ENCODE measurements at places on chromosomes 1 and 21.
A peak's percentile ranks its signal among the peaks of the same experiment; 100 is the strongest.

DNA sequence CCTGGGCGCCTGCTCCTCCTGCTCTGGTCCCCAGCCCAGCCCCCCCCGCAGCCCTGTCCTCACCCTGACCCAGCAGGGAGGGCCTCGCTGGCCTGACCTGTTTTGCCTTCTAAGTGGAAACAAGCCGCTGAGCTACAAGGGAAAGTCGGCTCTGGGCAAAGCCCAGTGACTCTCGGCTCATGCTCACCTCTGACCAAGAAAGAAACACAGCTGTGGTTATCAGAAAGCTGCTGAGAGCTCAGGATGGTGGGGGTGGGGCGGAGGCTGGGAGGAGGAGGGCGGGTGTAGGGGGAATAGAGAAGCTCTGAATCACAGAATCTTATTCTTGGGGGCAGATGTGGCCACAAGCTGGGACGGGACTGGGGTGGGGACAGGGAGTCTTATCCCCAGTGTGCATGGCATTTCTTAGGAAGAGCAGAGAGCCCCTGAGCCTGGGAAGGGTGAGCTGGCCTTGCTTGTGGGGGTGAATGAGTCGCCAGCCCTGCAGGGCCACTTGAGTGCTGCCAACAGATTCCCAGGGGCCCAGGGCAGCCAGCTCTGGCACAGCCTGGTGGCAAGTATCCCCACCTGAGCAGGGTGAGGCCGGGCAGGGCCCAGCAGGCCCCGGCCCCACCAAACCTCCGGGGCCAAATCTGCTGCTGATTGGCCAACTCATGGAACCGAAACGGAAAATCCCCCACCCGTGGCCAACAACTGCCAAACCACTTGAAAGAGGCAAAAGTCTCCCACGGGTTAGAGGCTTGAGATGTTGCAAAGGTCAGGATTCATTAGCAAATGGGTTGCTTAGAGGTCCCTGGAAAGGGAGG is 120.6 kb downstream of the SPSB1 start:
- H3K4me1 ChIP-seq, result peaks cover 55% of the 10 kb centered on the region
- peak overlapping the region; percentile 26 for H3K4me3 ChIP-seq
- H3K36me3 ChIP-seq, result no peaks in the 10 kb centered on the region
- H3K27ac ChIP-seq, result peak overlapping the region; percentile 90
- DNase-seq, result peak; percentile 89
- no peaks in the 10 kb centered on the region for H3K27me3 ChIP-seq

- H3K27me3 ChIP-seq, result no peaks in the 10 kb centered on the region
- H3K36me3 ChIP-seq, result no peaks in the 10 kb centered on the region
- no peak for DNase-seq
- peaks cover 6% of the 10 kb centered on the region for H3K4me1 ChIP-seq
- peak overlapping the region; percentile 71 for H3K27ac ChIP-seq
Observed at GRCh38 chr1:23019863-23020625, 776 bp downstream of the KDM1A start.

GRCh38 chr1:159430985-159431384 is 1.0 kb upstream of the OR10J4 start:
- no peak overlapping the region for H3K27ac ChIP-seq
- no peak for DNase-seq
- no peaks in the 10 kb centered on the region for H3K4me1 ChIP-seq
- no peak overlapping the region for H3K4me3 ChIP-seq

DNA sequence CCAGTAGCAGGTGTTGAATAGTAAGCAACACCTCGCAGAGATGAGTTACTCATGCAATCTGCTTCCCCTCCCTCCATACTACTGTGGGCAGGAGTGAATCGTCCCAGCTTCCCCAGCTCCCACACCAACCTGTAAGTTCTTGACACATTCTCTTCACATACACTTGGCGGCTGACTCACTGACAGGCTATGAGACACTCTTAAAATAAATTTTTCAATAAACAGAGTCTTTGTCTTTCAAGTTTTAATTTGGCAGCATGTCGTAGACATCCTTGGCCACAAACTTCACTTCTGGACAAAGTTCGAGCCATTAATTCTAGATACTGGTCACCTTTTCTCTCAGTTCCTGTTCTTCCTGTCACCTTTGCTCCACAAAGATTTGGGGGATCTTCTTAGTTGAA is 290.7 kb downstream of the TM2D1 start:
- H3K27me3 ChIP-seq, result no peaks in the 10 kb centered on the region
- H3K4me3 ChIP-seq, result no peak overlapping the region
- no peak for DNase-seq
- peaks cover 3% of the 10 kb centered on the region for H3K4me1 ChIP-seq

- H3K36me3 ChIP-seq, result no peaks in the 10 kb centered on the region
- DNase-seq, result no peak
- H3K4me3 ChIP-seq, result no peak overlapping the region
- H3K27ac ChIP-seq, result no peak overlapping the region
- peaks cover 3% of the 10 kb centered on the region for H3K4me1 ChIP-seq
Observed at GRCh38 chr21:44010429-44010828, 1.7 kb upstream of the TRAPPC10 start.
